ENCODE measurements at places on chromosomes 12 and 14.

GRCh38 chr14:100806386-100806785, 19.5 kb upstream of the MEG3 start:
- no peak for DNase-seq

DNA sequence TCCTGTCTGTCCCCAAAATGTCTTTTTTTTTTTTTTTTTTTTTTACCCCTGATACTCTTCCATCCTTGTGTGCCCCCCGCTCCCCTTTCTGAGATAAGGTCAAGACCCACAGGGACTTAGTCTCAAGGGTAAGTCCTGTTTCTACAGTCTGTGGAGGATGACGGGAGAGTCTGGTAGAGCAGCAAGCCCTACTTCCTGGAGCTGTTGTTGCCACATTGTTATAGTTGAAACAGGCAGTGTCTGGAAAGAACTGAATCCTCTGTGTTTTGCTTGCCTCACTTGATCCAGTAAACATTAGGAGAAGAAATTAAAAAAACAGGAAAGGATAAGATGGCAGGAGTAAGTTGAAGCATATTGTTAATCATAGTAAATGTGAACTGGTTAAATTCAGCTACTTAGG, 45.5 kb downstream of the ZNF664 start:
- no peak for DNase-seq

- no peak for DNase-seq
These were observed 46.3 kb upstream of the ATP2A2 start for GRCh38 chr12:110234755-110235154.

GRCh38 chr12:108477055-108477880, 37.8 kb upstream of the FICD start:
- DNase-seq: no peak

DNA sequence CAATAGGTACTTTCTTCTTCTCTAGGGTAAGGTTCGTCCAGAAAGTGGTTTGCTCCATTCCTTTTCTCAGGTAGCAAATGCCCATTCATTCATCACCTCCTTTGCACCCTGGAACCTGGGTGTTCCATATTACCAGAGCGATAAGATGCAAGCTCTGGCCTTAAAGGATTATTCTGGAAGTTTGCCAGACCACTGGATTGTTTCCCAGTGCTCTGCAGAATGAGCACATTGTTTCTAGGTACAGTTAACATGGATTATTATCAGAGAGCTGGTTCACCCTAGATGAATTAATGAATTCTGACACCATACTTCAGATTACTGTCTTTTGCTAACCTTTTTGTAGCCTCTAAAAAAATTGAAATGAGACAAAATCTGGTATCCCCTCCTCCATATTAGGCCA, 170.9 kb upstream of the BMP4 start:
- no peak for DNase-seq

DNA sequence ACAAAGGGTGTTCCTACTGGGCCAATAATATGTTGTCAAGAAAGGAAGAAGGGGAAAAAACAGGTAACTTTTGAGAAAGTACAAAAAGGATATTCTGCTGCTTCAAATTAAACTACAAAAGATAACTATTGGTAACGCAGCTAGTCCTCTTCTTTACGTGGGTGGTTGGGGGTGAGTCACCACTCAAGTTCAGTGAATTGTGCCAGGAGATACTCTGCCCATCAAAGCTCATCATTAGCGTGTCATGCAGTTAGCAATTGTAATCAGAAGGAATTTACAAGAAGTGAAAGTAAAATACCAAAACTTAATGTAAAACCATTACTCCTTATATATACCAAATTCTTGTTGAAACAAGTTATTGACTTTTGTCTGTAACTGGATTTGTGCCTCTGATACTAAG, 342.0 kb downstream of the NPAS3 start:
- DNase-seq: no peak

GRCh38 chr14:42535397-42535796, 928.7 kb downstream of the LRFN5 start:
- DNase-seq: no peak

DNA sequence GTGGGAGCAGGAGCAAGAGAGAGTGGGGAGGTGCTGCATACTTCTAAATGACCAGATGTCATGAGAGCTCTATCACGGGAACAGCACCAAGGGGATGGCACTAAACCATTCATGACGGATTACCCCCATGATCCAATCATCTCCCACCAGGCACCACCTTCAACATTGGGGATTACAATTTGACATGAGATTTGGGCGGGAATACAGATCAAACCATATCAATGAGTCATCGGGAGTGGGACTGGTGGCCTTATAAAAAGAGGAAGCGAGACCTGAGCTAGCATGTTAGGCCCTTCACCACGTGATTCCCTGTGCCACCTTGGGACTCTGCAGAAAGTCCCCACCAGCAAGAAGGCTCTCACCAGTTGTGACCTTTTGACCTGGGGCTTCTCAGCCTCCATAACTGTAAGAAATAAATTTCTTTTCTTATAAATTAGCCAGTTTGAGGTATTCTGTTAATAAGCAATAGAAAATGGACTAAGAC, 28.7 kb downstream of the COX8C start:
- DNase-seq: no peak

- DNase-seq: no peak
These were observed 26.4 kb downstream of the LTBP2 start for GRCh38 chr14:74585406-74586335.

DNA sequence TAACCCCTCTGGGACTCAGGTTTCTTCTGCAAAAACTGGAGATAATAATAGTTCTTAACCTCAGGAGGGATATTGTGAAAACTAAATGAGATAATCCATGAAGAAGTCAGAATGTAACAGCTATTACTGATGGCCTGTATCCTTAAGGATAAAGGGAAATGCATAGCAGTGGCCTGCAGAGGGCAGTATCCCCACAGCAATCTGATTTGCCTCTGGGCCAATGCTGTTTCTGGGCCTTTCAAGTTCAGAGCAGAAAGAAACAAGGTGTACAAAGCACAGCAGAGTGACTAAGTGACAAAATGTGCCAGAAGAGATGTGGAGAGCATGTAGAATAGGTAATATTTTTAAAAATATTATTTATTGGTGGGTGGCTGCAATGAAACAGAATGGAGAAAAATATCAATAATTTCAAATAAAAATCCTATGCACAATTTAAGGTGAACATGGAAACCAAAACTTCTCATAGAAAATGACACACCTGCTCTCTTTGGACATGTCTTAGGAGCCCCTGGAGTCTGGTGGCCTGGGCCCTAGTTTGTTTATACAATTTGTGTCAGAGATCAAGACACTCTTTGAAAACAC, 90.3 kb downstream of the C12orf75 start:
- no peak for DNase-seq

DNA sequence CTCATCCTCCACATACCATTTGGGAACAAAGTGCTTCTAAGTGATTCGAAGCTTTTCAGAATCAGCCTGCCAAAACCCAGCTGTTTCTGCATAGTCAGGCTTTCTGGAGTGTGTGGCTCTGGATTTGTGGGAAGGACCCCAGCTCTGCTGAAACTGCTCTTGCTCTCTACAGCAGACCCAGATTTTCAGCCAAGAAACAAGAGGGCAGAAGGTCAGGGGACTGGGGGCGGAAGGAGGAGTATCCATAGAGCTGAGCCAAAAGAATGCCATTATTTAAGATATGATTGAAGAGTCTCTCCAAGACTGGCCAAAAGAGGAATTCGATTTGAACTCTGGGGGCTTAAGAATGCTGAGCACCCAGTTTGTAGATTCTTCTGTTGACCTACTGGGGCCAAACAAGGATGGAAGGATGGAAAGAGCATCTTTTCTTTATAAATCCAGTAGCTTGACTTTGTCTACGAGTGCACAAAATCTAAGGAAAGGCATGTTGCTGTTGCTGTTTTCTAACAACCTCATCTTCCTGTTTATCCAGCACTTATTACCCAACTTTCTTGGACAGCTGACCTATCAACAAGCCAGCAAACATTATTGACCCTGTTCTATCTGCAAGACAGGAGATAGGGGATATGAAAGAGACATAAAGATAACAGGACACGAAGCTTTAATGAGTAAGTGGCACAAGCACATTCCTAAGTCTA, 29.2 kb downstream of the FBLN5 start:
- no peak for DNase-seq

GRCh38 chr12:27455589-27455988, 9.1 kb downstream of the SMCO2 start:
- DNase-seq: no peak

DNA sequence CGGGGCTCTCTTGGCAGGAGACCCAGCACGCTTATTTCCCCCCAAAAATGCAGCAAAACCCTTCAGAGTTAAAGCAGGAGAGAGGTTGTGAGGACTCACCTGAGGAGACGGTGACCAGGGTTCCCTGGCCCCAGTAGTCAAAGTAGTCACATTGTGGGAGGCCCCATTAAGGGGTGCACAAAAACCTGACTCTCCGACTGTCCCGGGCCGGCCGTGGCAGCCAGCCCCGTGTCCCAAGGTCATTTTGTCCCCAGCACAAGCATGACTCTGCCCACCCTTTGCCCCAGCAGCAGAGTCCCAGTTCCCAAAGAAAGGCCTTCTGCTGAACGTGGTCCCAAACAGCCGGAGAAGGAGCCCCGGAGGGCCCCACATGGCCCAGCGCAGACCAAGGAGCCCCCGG, 337.7 kb downstream of the TMEM121 start:
- DNase-seq: no peak

GRCh38 chr14:77882098-77882497, 82.2 kb downstream of the ADCK1 start:
- no peak for DNase-seq

- DNase-seq: no peak
These were observed 39.1 kb upstream of the DHRS7 start for GRCh38 chr14:60204104-60204842.

DNA sequence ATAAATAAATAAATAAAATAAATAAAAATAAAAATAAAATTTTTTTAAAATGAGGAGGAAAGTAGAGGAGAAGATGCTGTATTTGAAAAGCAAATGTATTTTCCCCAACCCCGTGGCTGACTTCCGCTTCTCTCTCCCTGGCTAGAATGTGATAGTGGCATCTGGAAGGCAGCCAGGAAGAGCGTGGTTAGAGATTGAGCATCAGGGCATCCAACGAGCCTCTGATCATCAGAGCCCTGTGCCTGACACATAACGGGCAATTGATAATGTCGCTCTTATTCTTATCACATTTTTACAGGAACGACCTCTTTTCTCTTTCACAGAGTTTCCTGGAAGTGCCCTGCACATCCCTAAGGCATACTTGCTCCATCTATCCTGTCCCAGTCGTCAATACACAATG, 496.9 kb upstream of the TMEM132C start:
- no peak for DNase-seq

- DNase-seq: no peak
These were observed 11.1 kb upstream of the MYO1H start for GRCh38 chr12:109336593-109336992.

GRCh38 chr12:120064054-120064940, 52.3 kb downstream of the RAB35 start:
- no peak for DNase-seq

All from activated gamma-delta T cell (primary cell).